ENCODE measurements at places on chromosomes 5 and 9. TPM values are rescaled to one million over a fixed set of nuclear protein-coding genes. Genes with fewer than 3 reads are reported as not detected.

DNA sequence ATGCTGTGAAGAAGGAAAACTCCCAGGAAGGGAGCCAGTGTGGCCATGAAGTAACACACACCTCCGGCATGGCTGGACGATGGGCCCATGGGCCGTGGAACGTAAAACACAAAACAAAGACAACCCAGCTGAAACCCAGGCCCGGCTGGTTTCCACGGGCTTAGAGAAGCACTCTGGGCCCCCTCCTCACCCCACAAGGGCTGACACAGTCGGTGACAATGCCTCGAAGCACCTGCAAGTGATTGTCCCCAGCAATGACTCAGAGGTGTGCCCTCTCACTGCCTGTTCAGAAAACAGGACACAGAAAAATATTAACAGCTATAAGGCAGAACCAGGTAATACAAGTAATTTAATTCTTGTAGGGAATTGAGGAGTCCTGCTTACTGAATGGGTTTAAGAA is 135.3 kb downstream of the ROR2 start:
- no peak overlapping the region for H3K4me3 ChIP-seq
- H3K27me3 ChIP-seq = peaks cover 6% of the 10 kb centered on the region
- no peak overlapping the region for H3K27ac ChIP-seq

DNA sequence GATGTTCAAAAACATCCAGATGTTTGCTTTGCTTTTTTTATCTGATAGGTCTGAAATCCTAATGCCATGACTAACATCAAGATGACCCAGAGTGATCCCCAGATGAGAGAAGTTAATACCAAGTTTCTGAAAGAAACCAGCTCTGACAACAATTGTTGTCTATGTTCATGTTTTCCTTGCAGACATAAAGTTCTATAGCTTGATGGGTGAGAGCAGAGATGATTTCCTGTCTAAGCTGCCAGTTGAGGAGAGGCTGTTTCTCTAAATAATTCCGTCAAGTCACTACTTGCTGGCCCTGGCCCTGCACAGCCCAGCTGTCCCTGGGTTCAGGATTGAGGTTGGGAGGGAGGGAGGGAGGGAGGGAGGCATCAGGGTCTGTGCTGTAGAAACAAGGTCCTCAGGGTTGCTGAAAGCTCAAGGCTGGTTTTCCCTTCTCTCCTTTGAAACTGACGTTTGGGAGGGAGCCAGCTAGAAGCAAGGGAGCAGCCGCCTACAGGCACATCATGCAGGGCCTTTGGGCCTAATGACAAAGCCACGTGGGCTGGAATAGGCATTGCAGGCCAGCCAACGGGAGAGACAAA is 3.9 kb downstream of the SPARC start:
- H3K27ac ChIP-seq = peak overlapping the region; percentile 99
- peaks cover 79% of the 10 kb centered on the region for H3K36me3 ChIP-seq
- H3K4me1 ChIP-seq = peaks cover 76% of the 10 kb centered on the region
- peak; percentile 61 for DNase-seq

DNA sequence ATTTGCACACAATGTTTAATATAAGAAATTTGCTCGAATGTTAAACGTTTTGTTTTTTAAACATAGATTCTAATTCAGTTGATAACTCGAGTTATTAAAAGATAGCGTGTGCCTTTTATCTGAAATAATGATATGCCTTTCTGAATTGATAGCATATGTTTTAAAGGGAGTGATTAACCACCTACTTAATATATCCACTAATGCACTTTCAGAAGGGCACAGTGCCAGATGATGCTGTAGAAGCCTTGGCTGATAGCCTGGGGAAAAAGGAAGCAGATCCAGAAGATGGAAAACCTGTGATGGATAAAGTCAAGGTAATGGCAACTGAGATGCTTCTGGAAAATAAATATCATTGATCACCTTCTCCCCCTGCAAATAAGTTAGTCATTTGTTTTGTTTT is 53.9 kb downstream of the ERAP1 start:
- H3K27ac ChIP-seq = no peak overlapping the region
- H3K4me3 ChIP-seq = no peak overlapping the region
- peaks cover 15% of the 10 kb centered on the region for H3K4me1 ChIP-seq
- peaks cover 3% of the 10 kb centered on the region for H3K27me3 ChIP-seq
- no peak for DNase-seq

DNA sequence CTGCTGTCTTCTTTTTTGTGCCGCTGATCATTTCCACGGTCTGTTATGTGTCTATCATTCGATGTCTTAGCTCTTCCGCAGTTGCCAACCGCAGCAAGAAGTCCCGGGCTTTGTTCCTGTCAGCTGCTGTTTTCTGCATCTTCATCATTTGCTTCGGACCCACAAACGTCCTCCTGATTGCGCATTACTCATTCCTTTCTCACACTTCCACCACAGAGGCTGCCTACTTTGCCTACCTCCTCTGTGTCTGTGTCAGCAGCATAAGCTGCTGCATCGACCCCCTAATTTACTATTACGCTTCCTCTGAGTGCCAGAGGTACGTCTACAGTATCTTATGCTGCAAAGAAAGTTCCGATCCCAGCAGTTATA is 17.1 kb downstream of the F2R start:
- no peak overlapping the region for H3K27ac ChIP-seq
- DNase-seq = no peak
- peaks cover 11% of the 10 kb centered on the region for H3K4me1 ChIP-seq
- H3K4me3 ChIP-seq = no peak overlapping the region
- H3K36me3 ChIP-seq = peaks cover 54% of the 10 kb centered on the region

GRCh38 chr9:121884057-121884541 is 209.0 kb downstream of the TTLL11 start:
- 0 out of 2 replicates have a peak, but pooled peaks cover 1% of the 10 kb centered on the region for H3K27me3 ChIP-seq
- H3K4me3 ChIP-seq = peak overlapping the region; percentile 16
- DNase-seq = no peak

DNA sequence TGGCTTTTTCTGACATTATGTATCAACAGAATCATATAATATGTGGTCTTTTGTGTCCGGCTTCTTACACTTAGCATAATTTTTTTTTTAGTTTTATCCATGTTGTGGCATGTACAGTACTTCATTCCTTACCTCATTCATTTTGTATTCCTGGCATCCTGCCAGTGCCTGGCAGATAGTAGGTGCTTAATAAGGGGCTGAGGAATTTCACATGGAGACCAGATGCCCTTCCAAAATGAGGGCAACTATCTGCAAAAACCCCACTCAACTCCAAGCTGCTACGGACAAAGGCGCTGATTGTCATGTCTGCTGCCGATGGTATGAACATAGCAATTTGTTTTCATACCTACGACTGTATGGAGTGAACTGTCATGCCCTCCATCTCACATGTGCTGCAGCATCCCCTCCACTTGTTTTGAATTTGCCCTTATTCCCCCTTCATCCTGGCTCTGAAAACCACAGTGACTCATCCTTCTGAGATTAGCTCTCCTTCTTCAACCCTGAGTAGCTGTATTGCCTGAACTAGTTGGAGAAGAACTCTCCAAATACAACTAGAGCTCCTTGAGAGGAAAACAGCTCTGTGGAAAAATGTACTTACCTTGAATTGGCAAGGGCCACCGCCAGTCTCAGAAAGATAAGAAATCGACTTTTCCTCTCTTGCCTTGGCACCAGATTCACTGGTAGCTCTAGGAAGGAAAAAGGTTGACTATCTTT is 41.3 kb upstream of the FOXE1 start:
- DNase-seq = peak; percentile 62
- H3K27me3 ChIP-seq = no peaks in the 10 kb centered on the region
- H3K4me3 ChIP-seq = no peak overlapping the region
- peak overlapping the region; percentile 62 for H3K27ac ChIP-seq
- peaks cover 59% of the 10 kb centered on the region for H3K4me1 ChIP-seq

DNA sequence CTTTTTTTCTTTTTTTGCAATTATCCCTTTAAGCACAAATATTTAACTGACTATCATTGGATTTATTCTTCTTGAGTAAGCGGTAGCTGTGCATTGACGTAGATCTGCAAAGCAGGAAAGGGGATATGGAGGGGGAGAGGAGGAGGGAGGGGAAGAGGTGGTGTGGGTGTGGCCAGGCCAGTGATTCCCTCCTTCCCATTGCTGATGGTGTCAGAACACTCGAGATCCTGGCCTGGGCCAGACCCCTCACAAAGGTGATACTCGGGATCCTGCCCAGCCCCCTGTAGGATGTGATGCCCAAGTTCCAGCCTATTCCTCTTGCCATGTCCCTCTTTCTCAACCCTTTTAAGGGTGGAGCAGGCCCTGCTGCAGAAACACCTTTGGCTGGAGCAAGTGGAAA is 9.9 kb downstream of the SLC36A3 start:
- H3K4me3 ChIP-seq = no peak overlapping the region
- H3K27ac ChIP-seq = no peak overlapping the region
- peaks cover 13% of the 10 kb centered on the region for H3K27me3 ChIP-seq
- no peaks in the 10 kb centered on the region for H3K4me1 ChIP-seq

DNA sequence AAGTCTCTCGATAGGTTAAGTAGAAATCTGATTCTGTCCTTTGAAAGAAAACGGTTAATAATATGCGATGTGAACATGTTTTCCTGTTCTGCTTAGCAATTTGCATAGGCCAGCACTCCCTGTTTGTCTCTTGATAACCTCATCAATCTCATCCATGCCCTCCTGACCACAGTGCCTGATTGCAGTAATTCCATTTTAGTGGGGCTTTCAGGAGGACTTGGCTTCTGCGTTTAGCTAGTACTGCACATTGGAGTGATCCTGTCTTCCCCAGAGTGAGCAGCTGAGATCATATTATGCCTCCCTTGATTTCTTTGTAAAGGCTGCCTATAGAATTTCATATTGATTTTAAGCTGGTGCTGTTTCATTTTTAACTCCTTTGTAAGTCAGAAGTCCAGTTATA is 335.9 kb upstream of the ISL1 start:
- H3K27ac ChIP-seq = no peak overlapping the region
- no peaks in the 10 kb centered on the region for H3K36me3 ChIP-seq
- H3K4me3 ChIP-seq = no peak overlapping the region
- H3K4me1 ChIP-seq = no peaks in the 10 kb centered on the region

DNA sequence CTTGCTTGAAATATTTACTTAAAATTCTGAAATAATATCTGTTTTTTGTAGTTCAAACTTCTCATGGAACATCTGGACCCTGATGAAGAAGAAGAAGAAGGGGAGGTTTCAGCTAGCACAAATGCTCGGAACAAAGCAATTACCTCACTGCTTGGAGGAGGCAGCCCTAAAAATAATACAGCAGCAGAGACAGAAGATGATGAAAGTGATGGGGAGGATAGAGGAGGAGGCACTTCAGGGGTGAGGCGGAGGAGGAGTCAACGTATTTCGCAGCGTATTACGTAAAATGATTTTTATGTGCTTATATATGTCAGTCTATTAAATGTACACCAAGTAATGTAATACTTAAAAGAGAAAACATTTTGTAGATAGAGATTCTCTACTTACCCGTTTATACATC is 185.4 kb downstream of the CPLANE1 start:
- no peaks in the 10 kb centered on the region for H3K27me3 ChIP-seq
- no peak for DNase-seq
- H3K4me3 ChIP-seq = no peak overlapping the region

DNA sequence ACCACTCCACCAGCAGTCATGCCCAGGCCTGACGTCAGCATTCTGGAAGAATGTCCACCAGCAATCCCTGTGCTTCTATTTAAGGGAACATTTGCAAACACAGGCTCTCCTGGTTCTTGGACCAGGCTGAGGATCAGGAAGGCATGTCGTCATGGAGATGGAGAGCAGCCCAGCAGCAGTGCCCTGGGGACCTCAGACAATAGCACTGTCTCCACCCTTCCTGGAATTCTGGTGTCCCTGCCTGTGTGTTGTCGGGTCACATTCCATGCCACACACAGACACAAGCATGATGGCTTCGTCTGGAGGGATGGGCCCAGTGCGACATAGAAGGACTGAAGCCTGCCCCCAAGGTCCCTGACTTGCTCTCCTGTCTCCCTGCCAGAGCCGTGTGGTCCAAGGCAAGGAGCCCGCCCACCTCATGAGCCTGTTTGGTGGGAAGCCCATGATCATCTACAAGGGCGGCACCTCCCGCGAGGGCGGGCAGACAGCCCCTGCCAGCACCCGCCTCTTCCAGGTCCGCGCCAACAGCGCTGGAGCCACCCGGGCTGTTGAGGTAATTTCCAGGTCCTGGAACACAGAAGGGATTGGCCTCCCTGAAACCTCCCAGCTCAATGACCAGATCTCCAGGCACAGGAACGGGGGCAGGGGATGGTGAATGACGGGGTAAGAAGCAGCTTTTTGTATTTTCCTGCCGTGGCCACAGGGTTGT is 43.8 kb downstream of the STOM start:
- H3K27me3 ChIP-seq = peaks cover 10% of the 10 kb centered on the region
- H3K4me1 ChIP-seq = peaks cover 59% of the 10 kb centered on the region
- H3K27ac ChIP-seq = peak overlapping the region; percentile 91
- H3K36me3 ChIP-seq = peaks cover 74% of the 10 kb centered on the region
- peak; percentile 66 for DNase-seq

GRCh38 chr9:131986576-131986975 is 93.1 kb downstream of the MED27 start:
- peak; percentile 53 for DNase-seq
- H3K27ac ChIP-seq = peak overlapping the region; percentile 27
- no peak overlapping the region for H3K4me3 ChIP-seq
- peaks cover 58% of the 10 kb centered on the region for H3K4me1 ChIP-seq
- peaks cover 5% of the 10 kb centered on the region for H3K36me3 ChIP-seq
- peaks cover 1% of the 10 kb centered on the region for H3K27me3 ChIP-seq

- DNase-seq = peak; percentile 45
- H3K4me3 ChIP-seq = no peak overlapping the region
- H3K27ac ChIP-seq = no peak overlapping the region
- peaks cover 15% of the 10 kb centered on the region for H3K27me3 ChIP-seq
Observed at GRCh38 chr9:347667-348292, 133.1 kb downstream of the DOCK8 start.

GRCh38 chr5:139711067-139711905 is 63.1 kb downstream of the CXXC5 start:
- H3K4me3 ChIP-seq = peak overlapping the region; percentile 71
- H3K27me3 ChIP-seq = peaks cover 3% of the 10 kb centered on the region
- DNase-seq = no peak
- no peaks in the 10 kb centered on the region for H3K36me3 ChIP-seq

- peaks cover 14% of the 10 kb centered on the region for H3K27me3 ChIP-seq
- H3K36me3 ChIP-seq = no peaks in the 10 kb centered on the region
Observed at GRCh38 chr9:96246267-96246671, 55.7 kb downstream of the HSD17B3 start.

DNA sequence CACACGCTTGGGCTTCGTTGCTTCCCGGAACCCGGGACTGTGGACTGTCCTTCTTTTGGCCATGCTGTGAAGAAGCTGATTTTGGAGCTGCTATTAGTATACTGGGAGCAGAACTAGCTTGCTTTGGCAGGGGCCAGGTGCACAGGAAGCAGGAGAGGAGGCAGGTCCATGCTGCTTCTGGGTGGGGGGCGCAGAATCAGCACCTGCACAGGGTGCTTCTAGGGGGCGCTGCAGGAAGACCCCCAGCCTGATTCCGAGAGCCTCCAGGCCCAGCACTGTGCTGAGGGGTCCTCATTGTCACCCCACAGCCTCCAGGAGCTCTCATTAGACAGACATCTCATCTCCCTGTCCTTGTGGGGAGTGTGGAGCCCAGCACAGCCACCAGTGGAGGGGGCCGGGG is 252.6 kb upstream of the IRX4 start:
- no peak overlapping the region for H3K4me3 ChIP-seq
- H3K27me3 ChIP-seq = 0 out of 2 replicates have a peak, but pooled peaks cover 4% of the 10 kb centered on the region
- no peaks in the 10 kb centered on the region for H3K4me1 ChIP-seq
- peaks cover 12% of the 10 kb centered on the region for H3K36me3 ChIP-seq
- no peak for DNase-seq

- no peaks in the 10 kb centered on the region for H3K36me3 ChIP-seq
- H3K4me3 ChIP-seq = no peak overlapping the region
- no peak overlapping the region for H3K27ac ChIP-seq
- DNase-seq = peak; percentile 42
Observed at GRCh38 chr9:6305954-6306563, 22.1 kb upstream of the TPD52L3 start.

Gene SLC6A19
- not detected for total RNA-seq

Gene MLLT3
- 24.3 TPM for total RNA-seq

Gene JAKMIP2
- not detected for total RNA-seq

Gene PDGFRB
- total RNA-seq = 144 TPM

Gene HCN1
- not detected for total RNA-seq

Gene ADRB2
- 3.7 TPM for total RNA-seq

Gene OBP2B
- total RNA-seq = not detected

Gene SMIM33
- total RNA-seq = not detected

Gene IFNB1
- total RNA-seq = not detected
